ENCODE measurements at places on chromosomes 6 and 20. TPM values are rescaled to one million over a fixed set of nuclear protein-coding genes. Genes with fewer than 3 reads are reported as not detected.

DNA sequence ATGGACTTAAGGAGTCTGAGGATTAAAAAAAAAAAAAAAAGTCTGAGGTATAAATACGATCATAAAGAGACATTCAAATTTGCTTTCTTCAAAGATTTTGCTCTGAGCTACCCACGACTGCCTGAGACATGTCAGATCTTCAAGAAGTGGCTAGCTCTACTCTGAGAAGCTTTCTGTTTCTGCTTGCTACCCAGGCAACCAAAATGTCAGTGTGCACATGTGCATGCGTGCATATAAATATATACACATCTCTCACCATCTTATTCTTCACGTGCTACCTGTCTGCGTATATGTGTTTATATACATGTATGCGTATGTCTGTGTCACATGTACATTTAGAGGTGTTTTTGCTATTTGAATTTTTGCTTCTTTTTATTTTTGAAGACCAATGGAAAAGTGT, 299.6 kb upstream of the STXBP5 start:
- no peaks in the 10 kb centered on the region for H3K4me1 ChIP-seq
- H3K4me3 ChIP-seq: no peak overlapping the region
- H3K36me3 ChIP-seq: no peaks in the 10 kb centered on the region
- DNase-seq: no peak
- no peaks in the 10 kb centered on the region for H3K27me3 ChIP-seq
- H3K27ac ChIP-seq: no peak overlapping the region

DNA sequence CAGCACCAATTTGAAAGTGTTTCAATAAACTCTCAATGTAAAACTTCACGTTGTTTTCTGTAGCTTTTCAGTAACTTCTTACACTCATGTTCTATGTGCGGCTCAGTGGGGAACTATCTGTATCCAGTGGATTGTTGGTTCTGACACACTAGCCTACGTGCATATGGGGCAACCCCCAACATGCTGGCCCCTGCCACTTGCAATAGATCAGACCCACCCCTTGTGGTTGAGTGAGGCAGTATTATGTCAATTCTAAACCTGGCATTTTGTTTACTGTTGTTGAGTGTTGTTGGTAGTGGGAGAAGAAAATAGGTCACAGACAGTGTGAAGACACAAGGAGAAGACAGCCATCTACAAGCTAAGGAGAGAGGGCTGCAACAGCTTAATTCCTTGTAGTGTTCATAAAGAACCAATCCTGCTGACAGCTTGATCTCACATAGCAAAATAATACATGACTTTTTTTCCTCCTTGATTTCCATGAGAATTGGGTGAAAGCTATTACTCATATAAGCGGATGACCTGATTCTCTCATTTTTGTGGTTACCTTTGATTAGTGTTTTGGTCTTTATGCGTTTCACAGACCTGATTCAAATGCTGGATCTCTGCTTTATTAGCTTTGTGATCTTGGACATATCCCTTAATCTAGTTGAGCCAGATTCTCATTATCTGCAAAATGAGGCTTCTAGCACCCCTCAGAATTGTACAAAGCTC, 320.4 kb downstream of the LAMA2 start:
- no peak for DNase-seq
- H3K27ac ChIP-seq: no peak overlapping the region
- no peaks in the 10 kb centered on the region for H3K27me3 ChIP-seq
- no peaks in the 10 kb centered on the region for H3K36me3 ChIP-seq

NHLRC1 gene
- total RNA-seq: 0.70 TPM

DNA sequence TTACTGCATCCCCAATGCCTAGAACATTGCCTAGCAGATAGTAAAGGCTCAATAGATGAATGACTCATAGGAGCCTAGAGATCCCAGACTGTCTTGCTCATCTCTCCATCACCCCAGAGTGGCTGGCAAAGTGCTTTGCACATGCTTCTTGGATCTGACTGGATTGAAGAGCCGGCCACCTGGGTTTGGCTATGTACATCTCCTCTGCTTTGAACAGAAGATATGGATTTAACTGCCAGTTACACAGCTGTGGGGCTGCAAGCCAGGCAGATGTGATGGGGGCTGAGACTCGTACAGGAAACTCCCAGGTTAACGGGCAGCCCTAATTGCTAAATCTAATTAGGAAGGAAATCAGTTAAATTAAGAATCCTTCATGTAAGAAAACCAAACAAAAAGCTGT, 28.6 kb downstream of the MYLIP start:
- H3K27me3 ChIP-seq: no peaks in the 10 kb centered on the region
- H3K4me3 ChIP-seq: no peak overlapping the region
- no peak overlapping the region for H3K27ac ChIP-seq
- DNase-seq: no peak
- H3K4me1 ChIP-seq: no peaks in the 10 kb centered on the region

FAM209B gene
- total RNA-seq: not detected

DNA sequence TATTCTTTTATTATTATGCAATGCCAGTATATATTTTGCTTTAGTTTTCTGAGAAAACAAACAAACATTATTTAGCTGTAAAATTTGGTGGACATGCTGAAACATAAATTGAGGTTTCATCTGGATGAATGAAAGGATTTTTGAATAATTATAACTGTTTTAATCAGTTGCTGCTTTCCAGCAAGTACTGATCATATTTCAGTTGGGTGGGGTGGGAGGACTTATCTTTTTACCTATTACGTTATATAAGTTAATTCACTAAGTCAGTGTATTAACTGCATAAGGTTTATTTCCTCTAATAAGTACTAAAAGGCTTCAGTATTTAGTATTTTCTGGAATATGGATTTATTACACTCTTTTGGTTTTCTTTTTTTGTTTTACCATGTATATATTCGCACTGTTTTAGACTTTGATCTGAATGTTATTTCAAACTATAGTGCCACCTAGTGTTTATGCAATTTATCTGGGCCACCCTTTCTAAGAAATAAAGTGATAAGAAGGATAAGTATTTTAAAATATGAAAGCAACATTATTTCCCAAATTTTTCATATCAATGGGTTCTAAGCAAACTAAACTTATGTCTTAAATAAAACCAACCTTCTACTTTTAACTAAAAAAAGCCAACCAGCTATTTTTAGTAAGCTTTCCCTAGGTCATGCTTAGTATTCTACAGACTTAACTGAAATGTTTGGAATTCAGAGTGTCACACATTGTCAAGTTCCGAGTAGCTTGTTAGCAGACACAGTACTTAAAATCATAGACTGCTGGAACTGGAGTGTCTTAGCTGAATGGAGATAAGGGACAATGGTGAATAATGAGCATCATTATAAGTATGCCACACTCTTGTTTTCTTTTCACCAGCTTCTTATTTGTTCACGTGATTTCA, 105.4 kb upstream of the MCHR2 start:
- H3K27ac ChIP-seq: no peak overlapping the region
- H3K4me3 ChIP-seq: no peak overlapping the region
- DNase-seq: no peak
- H3K4me1 ChIP-seq: no peaks in the 10 kb centered on the region
- no peaks in the 10 kb centered on the region for H3K27me3 ChIP-seq
- H3K36me3 ChIP-seq: no peaks in the 10 kb centered on the region

KIFC1 gene
- total RNA-seq: 58.6 TPM

NRSN1 gene
- total RNA-seq: not detected

TSBP1 gene
- total RNA-seq: not detected

DNA sequence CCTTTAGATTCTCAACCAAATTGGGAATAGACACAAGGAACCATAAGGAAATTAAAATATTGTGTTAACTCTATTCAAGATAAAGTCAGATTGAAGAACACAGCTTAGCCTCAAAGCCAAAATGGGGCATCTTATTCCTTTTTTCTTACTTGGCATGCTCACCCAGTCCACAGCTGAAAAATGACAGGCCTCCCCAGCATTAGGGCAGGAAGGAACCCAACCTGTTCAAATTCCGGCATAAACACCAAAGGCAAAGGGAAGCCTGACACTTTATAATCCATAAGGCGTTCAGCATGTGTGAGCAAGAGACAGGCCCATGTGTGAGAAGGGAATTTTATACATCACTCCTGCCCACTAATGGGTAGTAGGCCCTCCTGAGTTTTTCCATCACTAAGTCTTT, 2.9 kb downstream of the BEND6 start:
- no peak for DNase-seq
- H3K27me3 ChIP-seq: peaks cover 40% of the 10 kb centered on the region

DNA sequence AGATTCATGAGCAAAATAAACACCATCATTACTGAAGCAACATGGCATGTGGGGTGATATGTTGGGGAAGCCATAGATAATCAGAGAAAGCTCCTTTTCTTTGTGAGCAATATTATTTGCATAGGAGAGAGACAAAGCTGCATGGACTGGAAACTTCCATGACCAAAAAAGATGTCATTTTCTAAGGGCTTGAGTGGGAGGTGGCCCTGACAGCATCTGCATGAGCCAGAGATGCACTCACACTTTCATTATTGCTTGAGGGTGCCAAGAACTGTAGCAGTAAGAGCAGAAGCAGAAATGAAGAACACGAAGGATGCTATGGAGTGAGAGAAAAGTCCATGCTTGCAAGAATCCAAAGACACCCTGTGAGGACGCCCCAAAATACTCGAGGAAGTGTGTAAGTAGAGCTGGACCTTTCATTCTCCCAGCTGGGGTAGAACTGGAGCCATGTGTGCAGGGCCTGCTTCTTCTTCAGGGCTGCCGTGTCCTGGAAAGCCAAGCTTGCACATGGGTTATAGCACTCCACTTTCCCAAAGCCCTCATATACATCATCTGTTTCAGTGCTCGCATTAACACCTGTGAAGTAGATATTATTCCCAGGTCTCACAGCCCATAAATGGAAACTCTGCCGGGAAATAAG, 851.2 kb downstream of the DHX35 start:
- DNase-seq: no peak
- H3K36me3 ChIP-seq: no peaks in the 10 kb centered on the region
- no peaks in the 10 kb centered on the region for H3K27me3 ChIP-seq
- H3K4me3 ChIP-seq: no peak overlapping the region
- no peak overlapping the region for H3K27ac ChIP-seq
- peaks cover 3% of the 10 kb centered on the region for H3K4me1 ChIP-seq

PI16 gene
- total RNA-seq: not detected

- no peak for DNase-seq
- H3K4me1 ChIP-seq: no peaks in the 10 kb centered on the region
- H3K27ac ChIP-seq: no peak overlapping the region
- no peaks in the 10 kb centered on the region for H3K27me3 ChIP-seq
- H3K4me3 ChIP-seq: no peak overlapping the region
- H3K36me3 ChIP-seq: no peaks in the 10 kb centered on the region
These were observed 87.6 kb downstream of the BTBD9 start for GRCh38 chr6:38552121-38552520.

RGS17 gene
- total RNA-seq: 3.7 TPM

- H3K27me3 ChIP-seq: peaks cover 32% of the 10 kb centered on the region
- no peak for DNase-seq
- no peaks in the 10 kb centered on the region for H3K36me3 ChIP-seq
- no peak overlapping the region for H3K27ac ChIP-seq
- no peaks in the 10 kb centered on the region for H3K4me1 ChIP-seq
These were observed 770 bp downstream of the ULBP3 start for GRCh38 chr6:150068151-150068550.

DNA sequence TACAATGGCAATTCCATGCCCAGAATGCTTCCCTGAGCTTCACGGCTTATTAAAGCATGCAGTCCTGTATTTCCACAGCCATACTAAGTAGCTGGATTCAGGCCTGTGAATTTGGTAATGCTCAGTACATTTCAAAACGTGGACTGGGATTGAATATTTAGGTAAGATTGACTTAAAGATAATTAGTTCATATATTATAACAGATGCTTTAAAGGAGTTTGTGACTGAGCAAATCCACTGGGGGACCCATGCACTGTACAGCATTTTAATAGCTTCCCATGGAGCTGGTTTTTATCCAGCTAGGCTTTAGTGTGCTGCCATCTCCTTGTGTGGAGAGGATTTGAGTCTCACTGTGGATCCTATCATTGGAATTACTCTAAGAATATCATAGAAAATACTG, 420.9 kb upstream of the FLRT3 start:
- H3K36me3 ChIP-seq: no peaks in the 10 kb centered on the region
- no peak overlapping the region for H3K27ac ChIP-seq
- no peak overlapping the region for H3K4me3 ChIP-seq
- H3K27me3 ChIP-seq: no peaks in the 10 kb centered on the region
- DNase-seq: no peak
- H3K4me1 ChIP-seq: no peaks in the 10 kb centered on the region

CNKSR3 gene
- 8.0 TPM for total RNA-seq

DNA sequence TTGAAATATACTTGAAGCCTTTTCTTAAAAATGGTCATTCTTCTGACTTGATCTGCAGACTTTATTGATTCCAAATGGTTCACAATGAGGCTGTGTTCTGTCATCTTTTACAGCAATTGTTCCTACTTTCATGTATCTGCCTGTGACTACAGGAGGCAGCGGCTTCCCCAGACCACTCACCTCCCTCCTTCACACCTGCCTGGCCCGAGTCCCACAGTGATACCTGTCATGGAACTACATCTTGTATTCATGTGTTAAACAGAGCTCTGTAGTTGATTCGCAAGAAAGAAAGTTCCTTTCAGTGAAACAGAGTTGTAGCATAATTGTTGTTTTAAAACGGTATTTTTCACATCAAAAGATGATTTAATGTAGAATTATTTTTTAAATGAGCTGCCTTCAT, 673.5 kb upstream of the AGPAT4 start:
- no peaks in the 10 kb centered on the region for H3K27me3 ChIP-seq
- DNase-seq: peak; percentile 73
- no peaks in the 10 kb centered on the region for H3K36me3 ChIP-seq
- H3K4me1 ChIP-seq: peaks cover 11% of the 10 kb centered on the region

DNA sequence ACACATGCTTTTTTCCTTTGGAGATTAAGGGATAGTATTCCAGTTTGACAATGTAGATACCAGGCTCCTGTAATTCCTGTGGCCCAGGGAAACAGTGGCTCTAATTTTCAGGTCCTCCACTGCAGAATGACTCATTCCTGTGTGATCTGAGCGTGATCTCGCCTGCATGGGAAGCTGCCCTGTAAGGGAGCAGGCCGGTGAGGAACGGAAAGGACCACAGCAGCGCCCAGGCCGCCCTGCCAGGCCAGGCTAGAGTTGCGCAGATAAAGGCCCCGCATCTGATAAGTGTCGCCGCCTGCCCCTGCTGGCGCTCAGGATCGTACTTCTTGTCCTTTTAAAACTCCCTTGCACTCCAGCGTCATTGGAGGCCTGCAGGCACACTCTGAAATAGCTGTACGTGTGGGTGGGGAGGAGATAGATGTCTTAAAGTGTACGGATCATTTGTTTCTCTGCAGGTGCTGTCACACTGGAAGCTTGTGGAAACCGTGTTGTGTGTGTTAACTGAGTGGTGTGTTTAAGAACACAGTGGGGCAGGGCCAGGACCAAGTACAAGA, 60.7 kb downstream of the SYNJ2 start:
- H3K27ac ChIP-seq: no peak overlapping the region
- peaks cover 11% of the 10 kb centered on the region for H3K4me1 ChIP-seq
- H3K4me3 ChIP-seq: no peak overlapping the region
- H3K36me3 ChIP-seq: peaks cover 11% of the 10 kb centered on the region
- H3K27me3 ChIP-seq: no peaks in the 10 kb centered on the region

- no peak for DNase-seq
- no peak overlapping the region for H3K27ac ChIP-seq
- H3K4me3 ChIP-seq: no peak overlapping the region
- H3K27me3 ChIP-seq: no peaks in the 10 kb centered on the region
These were observed 21.5 kb upstream of the CCN5 start for GRCh38 chr20:44693627-44694026.

- H3K27me3 ChIP-seq: no peaks in the 10 kb centered on the region
- H3K4me3 ChIP-seq: no peak overlapping the region
- peaks cover 24% of the 10 kb centered on the region for H3K36me3 ChIP-seq
These were observed 108.1 kb downstream of the IRF4 start for GRCh38 chr6:499617-500016.
